ENCODE measurements at places on chromosomes 11 and 22. TPM values are rescaled to one million over a fixed set of nuclear protein-coding genes. Genes with fewer than 3 reads are reported as not detected.
A peak's percentile ranks its signal among the peaks of the same experiment; 100 is the strongest.

DNA sequence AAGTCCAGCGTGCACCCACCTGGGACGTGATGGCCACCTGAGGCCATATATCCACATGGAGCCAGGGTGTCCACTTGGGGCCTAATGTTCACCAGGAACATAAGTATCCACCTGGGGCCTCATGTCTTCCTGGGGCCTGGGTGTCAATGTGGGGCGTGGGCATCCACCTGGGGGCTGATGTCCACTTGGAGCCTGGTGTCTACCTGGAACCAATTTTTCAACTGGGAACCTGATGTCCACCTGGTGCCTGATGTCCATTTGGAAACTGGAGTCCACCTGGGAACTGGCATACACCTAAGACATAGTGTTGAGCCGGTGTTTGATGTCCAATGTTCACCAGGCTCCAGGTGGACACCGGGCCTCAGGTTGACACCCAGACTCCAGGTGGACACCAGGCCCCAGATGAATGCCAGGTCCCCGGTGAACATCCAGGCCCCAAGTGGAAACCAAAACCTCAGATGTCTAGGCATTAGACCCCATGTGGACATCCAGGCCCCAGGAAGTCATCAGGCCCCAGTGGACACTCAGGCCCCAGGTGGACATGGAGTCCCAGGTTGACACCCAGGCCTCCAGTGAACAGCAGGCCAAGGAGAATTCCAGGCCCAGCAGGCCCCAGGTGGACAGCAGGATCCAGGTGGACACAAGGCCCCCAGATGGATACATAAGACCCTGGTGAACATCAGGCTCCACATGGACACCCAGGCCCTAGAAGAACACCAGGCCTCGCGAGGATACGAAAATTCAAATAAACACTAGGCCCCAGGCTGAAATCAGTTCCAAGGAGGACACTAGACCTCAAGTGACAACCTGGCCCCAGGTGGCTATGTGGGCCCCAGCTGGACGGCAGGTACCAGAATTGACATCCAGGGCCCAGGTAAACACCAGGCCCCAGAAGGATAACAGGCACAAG lies 56.0 kb upstream of the SEPTIN5 start:
- no peak for DNase-seq

DNA sequence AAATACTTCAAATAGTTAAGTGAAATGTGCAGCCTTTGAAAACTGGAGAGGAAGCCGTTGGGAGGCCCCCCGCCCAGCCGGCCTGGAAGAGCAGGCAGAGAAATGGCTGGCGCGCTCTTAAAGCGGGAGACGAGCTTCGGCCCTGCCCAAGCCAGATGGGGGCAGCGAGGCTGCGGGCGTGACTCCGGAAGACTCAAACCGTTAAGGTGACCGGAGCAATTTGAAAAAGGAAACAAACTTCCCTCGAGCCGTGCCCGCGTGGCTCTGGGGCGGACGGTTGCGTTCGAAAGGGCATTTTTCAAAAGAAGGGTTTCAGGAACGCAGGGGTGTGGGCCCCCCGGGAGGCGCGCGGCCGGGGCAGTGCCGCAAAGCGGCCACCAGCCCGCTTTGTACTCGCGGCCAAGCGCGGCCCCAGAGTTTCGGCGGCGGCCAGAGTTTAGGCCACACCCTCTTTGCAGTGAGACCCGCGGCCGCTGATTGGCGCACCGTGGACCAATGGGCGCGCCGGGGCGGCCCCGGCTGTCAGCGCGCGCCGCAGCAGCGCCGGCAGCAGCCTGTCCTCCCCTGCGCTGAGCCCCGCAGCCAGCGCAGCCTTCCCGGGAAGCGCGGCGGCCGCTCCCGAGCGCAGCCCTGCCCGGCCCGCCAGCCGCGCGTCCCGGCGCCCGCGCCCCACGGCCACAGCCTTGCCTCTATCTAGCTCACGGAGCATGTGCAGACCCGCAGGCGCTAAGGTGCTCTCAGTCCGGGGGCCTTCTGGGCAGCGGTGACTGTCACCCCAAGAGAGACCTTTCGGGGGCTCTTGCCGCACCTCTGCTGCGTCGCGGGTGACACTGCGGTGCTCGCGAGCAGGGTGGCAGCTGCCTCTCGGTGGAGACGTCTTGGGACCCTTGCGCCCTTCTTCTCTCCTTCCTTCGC lies at the start of gene NAV2:
TSS of gene NAV2 (plus strand) at position 557 of the 915 bp plus-strand sequence. CDS start 859 bp downstream, outside the sequence.
- DNase-seq: peak; percentile 86

GRCh38 chr11:40746282-40746681 lies 713.2 kb downstream of the LRRC4C start:
- no peak for DNase-seq

CHRM1 gene
- total RNA-seq: not detected

Data from activated CD4-positive, alpha-beta T cell treated with anti-CD3 and anti-CD28 coated beads for 36 hours (primary cell).